ENCODE measurements at places on chromosomes 6 and 20.

GRCh38 chr6:72916906-72917305 is 295.0 kb downstream of the KCNQ5 start:
- no peak for DNase-seq

DNA sequence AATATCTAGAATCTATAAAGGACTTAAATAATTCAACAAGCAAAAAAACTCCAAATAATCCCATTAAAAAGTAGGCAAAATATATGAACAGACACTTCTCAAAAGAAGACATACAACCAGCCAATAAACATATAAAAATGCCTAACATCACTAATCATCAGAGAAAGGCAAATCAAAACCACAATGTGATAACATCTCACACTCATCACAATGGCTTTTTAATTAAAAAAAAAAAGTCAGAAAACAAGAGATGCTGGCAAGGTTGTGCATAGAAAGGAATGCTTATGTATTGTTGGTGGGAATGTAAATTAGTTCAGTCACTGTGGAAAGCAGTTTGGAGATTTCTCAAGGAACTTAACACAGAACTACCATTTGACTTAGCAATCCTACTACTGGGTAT is 979.6 kb upstream of the MAP3K7 start:
- DNase-seq = peak; percentile 15

DNA sequence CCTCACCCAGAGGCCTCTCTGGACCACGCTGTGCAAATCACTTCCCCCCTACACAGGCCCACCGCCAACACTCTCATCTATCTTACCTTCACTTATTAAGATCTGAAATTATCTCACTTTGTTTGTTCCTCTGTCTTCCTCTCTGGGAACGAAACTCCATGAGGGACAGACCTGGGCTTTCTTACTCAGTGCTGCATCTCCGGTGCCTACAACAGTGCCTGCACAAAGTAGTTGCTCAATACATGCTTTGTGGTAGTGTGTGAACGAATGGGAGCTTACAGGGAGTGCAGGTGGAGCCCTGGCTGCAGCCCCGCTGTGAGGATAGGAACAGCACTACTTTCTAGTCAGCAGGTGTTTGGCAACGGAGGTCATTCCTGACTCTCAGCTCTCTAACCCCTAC is 5.3 kb downstream of the CASS4 start:
- DNase-seq = no peak

GRCh38 chr6:129890164-129890563 is 29.0 kb upstream of the TMEM244 start:
- DNase-seq = peak; percentile 51

- DNase-seq = no peak
Observed at GRCh38 chr6:144969154-144969553, 684.0 kb downstream of the UTRN start.

- no peak for DNase-seq
Observed at GRCh38 chr20:9485614-9486340, 28.6 kb upstream of the LAMP5 start.

GRCh38 chr20:32886652-32887051 is 27.9 kb downstream of the EFCAB8 start:
- DNase-seq = no peak

DNA sequence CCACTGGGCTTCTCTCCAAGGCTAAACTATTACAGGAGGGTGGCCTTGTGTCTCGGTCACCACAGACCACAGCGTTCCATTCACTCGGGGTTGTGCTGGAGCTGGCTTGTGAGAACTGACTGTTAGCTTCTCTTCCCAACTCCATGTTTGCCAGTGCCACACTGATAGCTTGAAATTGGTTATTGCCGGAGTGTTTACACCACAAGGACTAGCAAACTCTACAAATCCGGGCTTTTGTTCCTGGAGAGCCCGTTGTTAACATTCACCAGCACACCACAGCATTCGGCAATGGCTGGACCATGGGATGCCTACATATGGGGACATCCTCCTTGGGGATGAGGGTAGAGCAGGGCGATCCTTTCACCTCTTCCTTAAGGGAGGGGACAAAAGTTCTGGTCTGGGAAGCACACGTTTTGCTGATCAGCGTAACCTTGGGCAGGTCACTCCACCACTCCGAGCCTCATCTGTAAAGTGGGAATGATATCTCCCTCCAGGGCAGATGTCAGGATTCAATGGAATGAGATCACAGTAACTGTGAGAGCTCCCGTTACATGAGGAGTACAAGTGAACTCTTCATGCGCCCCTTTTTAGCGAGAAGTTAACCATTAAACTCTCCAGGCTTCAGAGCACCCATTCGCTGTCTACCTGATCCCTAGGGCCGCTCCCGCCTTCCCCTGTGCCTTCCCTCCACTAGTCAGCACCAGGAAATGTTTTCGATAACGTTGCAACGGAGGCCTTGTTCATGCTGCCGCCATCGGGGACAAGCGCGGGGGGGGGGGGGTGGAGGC is 41.7 kb upstream of the TTPAL start:
- no peak for DNase-seq

DNA sequence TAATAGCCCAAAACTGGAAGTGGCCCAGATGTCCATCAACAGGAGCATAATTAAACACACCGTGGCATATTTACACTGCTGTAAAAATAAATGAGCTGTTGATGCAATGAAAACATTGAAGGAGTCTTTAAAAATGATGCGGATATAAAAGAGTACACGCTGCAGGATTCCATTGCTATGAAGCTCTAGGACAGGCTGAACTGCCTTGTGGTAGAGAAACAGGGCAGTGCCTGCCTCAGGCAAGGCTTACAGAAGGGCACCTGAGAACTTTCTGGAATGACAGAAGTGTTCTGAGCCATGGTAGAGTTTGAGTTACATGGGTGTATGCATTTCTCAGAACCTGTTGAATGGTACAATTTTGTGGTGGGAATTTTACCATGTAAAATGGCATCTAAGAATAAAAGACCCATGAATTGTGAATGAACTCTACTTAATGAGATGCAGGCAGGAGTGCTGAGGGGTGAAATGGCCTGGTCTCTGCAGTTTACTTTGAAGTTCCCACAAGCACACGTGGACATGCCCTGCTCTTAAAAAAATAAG is 45.3 kb upstream of the RIN2 start:
- no peak for DNase-seq

DNA sequence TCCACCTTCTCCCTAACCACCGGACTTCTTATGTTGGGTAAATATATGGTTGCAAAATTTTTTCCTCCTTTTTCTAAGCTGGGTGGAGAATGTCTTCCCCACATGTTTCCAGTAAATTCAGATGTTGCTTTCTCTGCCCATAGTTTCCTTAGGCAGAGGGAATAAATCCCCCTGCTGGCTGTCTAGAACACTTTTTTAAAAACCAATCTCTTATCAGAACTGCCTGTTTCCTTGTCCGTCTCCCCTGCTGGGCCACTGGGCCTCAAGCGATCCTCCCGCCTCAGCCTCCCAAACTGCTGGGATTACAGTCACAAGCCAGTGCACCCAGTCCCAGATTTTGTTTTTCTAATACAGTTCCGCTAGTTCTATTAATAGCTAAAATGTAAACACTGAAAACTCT is 9.9 kb upstream of the WFDC2 start:
- DNase-seq = no peak

DNA sequence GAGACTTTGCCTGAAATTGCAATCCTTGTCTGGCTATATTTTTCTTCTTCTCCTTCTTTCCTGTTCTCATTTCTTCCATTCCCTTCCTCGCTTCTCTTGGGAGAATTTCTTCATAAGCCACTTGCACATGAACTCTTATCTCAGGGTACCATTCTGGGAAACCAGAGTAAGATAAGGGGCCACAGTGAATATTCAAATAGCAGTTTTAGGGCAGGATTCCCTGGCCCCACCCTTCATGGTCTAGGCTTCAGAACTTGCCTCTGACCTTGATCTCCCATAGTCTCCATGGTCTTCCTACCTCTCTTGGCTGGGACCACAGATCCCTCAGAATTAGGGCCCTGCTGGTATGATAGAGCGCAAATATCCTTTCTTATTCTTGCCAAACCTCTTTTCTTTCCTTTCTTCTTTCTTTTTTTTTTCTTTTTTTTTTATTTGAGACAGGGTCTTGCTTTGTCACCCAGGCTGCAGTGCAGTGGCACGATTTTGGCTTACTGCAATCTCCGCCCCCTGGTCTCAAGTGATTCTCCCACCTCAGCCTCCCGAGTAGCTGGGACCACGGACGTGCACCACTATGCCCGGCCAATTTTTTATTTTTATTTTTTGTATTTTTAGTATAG is 123.0 kb upstream of the CITED2 start:
- DNase-seq = no peak

Data from SJSA1 (cell line).